ENCODE measurements at places on chromosomes 7 and 10.

DNA sequence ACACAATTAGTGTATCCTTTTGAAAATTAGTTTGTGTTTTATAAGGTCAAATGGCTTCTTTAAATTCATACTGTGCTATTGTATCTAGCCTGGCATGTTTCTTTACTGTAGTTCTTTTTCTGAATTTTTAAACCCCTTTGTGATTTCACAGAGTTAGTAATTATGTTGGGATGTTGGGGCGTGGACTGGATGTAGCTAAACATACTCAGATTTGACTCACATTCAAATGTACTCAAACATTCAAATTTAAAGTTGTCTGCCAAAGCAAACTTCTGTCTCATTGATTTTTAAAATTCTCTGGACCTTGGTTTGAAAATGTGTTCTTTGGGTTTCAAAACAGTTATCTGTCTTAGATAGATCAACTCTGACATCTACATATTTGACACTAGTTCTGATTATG lies 7.2 kb upstream of the NRP1 start:
- DNase-seq, result no peak

- no peak for DNase-seq
Observed at GRCh38 chr10:71565284-71566000, 154.1 kb downstream of the C10orf105 start.

- DNase-seq, result no peak
Observed at GRCh38 chr10:114764656-114765055, 56.9 kb upstream of the FHIP2A start.

- no peak for DNase-seq
Observed at GRCh38 chr7:45592230-45592991, 18.2 kb downstream of the ADCY1 start.

GRCh38 chr7:95632609-95633008 lies 36.3 kb upstream of the PDK4 start:
- no peak for DNase-seq

GRCh38 chr10:122507616-122508015 lies 46.3 kb downstream of the HTRA1 start:
- DNase-seq, result no peak

DNA sequence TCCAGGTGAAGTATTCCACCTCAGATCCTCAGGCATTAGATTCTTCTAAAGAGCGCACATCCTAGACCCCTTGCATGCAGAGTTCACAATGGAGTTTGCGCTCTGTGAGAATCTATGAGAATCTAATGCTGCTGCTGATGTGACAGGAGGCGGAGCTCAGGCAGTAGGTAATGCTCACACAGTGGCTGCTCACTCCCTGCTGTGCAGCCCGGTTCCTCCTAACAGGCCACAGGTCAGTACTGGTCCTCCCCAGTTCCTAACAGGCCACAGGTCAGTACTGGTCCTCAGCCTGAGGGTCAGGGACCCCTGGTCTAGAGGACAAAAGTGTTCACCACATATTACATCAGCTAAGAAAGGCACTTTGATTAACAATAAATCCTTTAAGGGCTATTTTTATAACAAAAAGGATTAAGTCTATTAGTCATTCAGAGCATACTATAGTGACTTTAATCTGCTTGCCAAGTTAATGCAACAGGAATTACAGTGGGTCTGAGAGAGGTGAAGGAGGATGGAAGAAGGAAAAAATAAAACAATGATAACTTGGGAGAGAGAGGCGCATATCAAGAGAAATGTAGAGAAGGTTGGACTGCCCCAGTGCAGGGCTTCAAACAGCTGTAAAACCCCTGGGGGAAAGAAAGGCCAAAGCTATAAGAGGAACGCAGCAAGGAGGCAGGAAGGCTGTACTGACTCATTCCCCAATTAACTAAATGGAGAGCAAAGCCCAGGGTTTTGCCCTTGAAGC lies 49.2 kb downstream of the CUL2 start:
- DNase-seq, result no peak

- no peak for DNase-seq
Observed at GRCh38 chr7:102004848-102005247, 187.4 kb downstream of the CUX1 start.

DNA sequence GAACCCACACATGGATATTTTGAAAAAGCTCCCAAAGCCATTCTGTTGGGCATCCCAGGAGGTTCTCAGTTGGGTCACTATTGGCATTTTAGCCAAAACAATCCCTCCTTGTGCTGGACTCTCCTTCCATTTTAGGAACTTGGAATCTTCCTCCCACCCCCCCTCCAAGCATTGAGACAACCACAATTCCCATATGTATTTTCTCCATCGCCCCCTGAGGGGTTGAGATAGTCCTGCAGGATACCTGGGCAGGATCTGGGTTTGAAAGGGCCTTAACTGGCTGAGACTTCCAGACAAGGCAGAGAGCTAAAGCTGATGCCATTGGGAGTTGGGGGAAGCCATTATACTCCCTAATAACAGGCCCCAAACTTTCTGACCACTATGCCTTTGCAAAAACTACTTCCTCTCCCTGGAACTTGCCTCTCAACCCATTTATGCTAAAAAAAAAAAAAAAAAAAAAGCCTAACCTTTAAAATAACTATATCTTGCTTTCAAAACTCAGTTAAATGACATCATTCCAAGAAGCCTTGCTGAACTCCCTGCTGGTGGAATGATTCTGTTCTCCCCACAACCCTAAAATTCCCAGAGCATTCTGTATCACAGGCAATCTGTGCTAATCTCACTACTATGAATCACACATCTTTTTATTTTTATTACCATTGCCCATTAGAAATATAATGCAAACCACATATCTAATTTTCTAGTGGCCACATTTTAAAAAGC lies 77.5 kb upstream of the PDE1C start:
- no peak for DNase-seq

GRCh38 chr7:92830532-92831110 lies 5.8 kb downstream of the CDK6 start:
- DNase-seq, result no peak

DNA sequence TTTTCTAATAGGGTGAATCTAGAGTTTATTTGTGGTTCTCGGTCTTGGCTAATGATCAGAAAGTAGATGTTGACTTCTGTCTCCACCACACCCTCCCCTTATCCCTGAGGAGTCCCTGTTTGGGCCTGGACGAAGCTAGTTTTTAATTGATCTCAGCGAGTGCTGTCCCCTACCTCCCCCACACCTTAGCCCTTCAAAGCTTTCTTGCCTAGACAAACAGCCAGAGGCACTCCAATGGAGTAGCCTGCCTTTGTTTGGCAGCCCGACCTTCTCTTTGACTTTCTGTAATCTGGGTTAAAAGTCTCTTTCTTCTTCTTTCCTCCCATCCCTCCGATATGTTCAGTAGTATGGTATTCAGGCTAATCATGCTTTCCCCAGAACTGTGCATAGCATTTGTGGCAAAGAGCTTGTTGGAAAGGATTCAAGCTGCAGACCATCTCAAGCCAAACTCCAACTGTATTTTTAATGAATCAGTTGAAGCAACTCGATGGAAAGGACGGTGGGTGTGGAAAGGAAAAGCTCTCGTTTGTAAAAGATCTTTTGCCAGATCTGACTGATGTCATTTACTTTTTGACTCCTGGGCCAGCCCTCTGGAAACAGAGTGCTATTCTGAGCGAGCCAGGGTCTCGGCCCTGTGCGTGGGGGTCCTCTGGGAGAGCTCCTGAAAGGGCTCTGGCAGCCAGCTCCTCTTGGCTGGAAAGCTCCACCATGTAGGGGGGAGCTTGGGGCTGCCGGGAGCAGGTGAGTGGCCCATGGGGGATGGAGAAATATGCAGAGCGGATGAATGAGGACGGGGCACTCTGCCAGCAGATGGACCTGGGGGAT lies 4.5 kb downstream of the FAM180A start:
- peak; percentile 2 for DNase-seq

- no peak for DNase-seq
Observed at GRCh38 chr10:58424176-58424575, 39.0 kb downstream of the TFAM start.

GRCh38 chr10:131822692-131823245 lies 78.0 kb upstream of the PPP2R2D start:
- no peak for DNase-seq

GRCh38 chr10:91229683-91230082 lies 9.2 kb downstream of the PCGF5 start:
- DNase-seq, result no peak

Measured in NCI-H1436 treated with DMSO at 0.1 percent for 48 hours (cell line).